ENCODE measurements at places on chromosomes 4 and X. TPM values are rescaled to one million over a fixed set of nuclear protein-coding genes. Genes with fewer than 3 reads are reported as not detected.

DNA sequence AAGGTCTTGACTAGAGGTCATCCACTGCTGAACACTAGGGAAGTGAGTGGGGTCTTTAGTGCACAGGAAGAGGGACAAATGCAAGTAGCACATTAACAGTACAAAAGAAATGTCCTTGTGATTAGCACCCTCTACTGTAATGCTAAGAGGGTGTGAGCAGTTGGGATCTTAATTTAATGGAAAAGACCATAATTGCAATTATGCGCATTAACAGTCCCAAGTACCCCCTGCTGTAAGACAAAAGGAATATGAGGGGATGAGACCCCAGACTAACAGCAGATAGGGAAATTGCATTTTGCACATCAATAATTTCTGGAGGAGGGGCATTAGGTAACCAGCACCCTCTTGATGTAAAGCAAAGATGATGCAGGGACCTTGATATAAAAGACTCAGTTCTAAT, 285.0 kb downstream of the CHIC1 start:
- no peak for DNase-seq

GRCh38 chrX:45424326-45424725, 223.7 kb upstream of the DIPK2B start:
- DNase-seq = no peak

DNA sequence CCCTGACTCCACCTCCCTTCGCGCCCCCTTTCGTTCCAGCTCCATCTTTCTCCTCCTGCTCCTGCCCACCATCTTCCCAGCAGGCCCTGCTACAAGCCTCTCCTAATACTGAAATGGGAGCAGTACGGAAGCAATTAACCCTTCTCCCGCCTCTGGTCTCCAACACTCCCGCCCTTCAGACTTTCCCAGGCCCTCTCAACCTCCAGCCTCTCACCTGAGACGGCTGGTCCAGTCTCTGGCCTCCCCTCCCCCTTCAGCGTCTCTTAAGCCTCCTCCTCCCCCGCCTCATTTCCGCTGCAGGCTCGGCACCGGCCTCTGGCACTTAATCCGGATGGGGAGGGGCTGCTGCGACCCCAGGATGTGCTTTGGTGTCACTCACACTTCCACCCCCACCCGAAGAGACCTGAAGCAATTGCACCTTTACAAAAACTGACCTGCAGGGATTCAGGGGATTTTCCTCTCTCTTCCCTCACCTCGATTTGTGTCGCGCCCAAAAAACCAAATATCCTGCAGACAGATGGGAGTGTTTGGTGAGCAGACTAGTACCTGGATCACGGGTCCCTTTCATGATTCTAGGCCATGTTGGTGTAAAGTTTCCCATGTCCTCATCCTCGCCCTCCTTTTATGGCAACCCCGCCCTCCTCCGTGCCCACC, 657 bp downstream of the TCEAL8 start:
- no peak for DNase-seq

- DNase-seq = no peak
These were observed 16.5 kb downstream of the CLOCK start for GRCh38 chr4:55530167-55530566.

DNA sequence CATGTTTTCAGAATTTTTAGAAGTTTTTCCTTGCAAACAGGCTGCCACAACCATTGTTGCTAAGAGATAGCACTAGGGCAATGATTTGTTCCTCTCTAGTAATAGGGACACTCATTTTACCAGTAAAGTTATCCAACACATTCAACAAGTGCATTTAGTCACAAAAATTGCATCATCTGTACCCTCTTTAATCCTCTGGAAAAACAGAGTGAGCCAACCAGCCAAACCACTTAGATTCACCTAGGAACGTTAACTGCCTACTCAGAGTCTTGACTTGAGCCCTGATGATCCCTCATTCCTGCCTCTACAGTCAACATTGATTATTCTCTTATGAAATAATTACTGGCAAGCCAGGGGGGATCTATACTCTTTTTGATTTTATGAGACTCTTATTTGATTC, 17.0 kb upstream of the ADGRA3 start:
- DNase-seq = no peak

Gene PALLD
- total RNA-seq = 136 TPM

GRCh38 chrX:101357166-101357795, 8.7 kb upstream of the TIMM8A start:
- no peak for DNase-seq

DNA sequence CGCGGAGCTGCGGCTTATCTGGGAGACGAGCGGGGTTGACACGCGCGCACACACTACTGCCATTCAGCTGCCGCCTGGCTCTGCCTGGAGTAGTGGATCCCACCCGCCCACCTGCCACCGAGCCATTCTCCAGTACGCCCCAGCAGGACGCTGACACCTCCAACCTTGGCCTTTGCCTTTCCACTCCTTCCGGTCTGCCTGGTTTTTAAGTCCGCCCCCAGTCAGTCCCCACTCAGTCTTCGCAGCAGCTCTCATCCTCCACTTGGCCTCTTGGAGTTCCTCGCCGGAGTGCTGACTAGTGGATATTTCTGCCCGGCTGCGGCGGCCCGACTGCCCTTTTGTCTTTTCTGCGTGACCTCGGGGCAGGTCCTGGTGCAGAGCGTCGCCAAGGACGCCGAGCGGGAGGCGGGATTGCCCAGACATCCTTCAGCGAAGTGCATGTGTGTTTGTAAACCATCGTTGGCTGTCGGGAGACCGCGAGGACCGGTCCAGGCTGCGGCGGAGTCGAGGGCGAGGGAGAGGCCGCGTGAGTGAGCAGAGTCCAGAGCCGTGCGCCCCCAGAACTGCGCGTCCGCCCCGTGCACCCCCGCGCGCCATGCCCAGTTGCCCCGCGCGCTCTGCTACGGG, 1.1 kb downstream of the SLIT2 start:
- DNase-seq = no peak

- no peak for DNase-seq
These were observed 117.2 kb upstream of the FAT1 start for GRCh38 chr4:186840771-186841301.

DNA sequence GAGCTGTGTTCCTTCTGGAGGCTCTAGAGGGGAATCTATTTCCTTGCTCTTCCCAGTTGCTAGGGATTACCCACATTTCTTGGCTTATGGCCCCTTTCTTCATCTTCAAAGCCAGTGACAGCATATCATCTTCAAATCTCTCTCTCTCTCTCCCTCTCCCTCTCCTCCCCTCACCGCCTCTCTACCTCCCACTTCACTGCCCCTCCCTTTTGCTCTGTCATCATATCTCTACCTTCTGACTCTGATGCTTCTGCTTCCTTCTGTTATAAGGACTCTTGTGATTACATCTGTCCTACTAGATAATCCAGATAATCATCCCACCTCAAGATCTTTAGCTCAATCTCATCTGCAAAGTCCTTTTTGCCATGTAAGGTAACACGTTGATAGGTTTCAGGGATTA, 93.1 kb upstream of the TEX13D start:
- DNase-seq = no peak

DNA sequence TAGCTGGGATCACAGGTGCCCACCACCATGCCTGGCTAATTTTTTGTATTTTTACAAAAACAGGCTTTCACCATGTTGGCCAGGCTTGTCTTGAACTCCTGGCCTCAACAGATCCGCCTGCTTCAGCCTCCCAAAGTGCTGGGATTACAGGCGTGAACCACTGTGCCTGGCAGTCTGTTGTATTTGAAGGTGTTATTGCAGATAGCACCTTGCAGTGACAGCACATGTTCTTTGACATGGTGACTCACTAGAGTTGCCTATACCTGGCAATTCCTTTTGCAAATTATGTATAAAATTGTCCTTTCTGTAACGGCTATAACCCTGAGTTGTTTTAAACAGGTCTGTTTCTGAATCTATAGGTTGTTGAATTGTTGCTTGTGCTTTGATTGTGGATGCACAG, 7.9 kb downstream of the OGT start:
- DNase-seq = no peak

Gene PPP1R2C
- not detected for total RNA-seq

Measured in esophagus squamous epithelium (tissue), 5 donors.